ENCODE measurements at places on chromosomes 7 and 10. TPM values are rescaled to one million over a fixed set of nuclear protein-coding genes. Genes with fewer than 3 reads are reported as not detected.

The POLR1F gene
- total RNA-seq = 18.9 TPM

GRCh38 chr7:158766570-158767281 lies 62.1 kb upstream of the NCAPG2 start:
- H3K27ac ChIP-seq = no peak overlapping the region
- no peak for DNase-seq
- H3K27me3 ChIP-seq = no peaks in the 10 kb centered on the region

The RELN gene
- total RNA-seq = 0.98 TPM

GRCh38 chr7:33807779-33808482 lies 97.4 kb upstream of the BMPER start:
- H3K27ac ChIP-seq = peak overlapping the region; percentile 90
- DNase-seq = peak; percentile 88
- no peak overlapping the region for H3K4me3 ChIP-seq
- H3K36me3 ChIP-seq = no peaks in the 10 kb centered on the region

The FRMPD2 gene
- total RNA-seq = 0.39 TPM

- H3K36me3 ChIP-seq = no peaks in the 10 kb centered on the region
- DNase-seq = no peak
- H3K4me3 ChIP-seq = no peak overlapping the region
- H3K27ac ChIP-seq = no peak overlapping the region
- peaks cover 6% of the 10 kb centered on the region for H3K4me1 ChIP-seq
Measured at GRCh38 chr10:71394926-71395562, 1.7 kb upstream of the CDH23 start.

- no peaks in the 10 kb centered on the region for H3K4me1 ChIP-seq
- H3K36me3 ChIP-seq = no peaks in the 10 kb centered on the region
- no peak for DNase-seq
Measured at GRCh38 chr7:137206770-137207169, 136.8 kb downstream of the PTN start.

The NPSR1 gene
- not detected for total RNA-seq

DNA sequence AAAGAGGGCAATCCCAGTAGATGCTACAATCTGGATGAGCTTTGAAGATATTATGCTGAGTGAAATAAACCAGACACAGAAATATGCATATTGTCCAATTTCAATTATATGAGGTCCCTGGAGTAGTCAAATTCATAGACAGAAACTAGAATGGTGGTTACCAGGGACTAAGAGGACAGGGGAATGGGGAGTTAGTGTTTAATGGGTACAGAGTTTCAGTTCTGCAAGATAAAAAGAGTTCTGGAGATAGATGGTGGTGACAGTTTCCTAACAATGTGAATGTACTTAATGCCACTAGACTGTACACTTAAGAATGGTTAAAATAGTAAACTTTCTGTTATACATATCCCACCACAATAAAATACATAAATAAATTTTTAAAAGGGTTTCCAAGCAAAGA lies 236.6 kb downstream of the ELMO1 start:
- no peak overlapping the region for H3K4me3 ChIP-seq
- no peak overlapping the region for H3K27ac ChIP-seq
- no peaks in the 10 kb centered on the region for H3K4me1 ChIP-seq
- no peaks in the 10 kb centered on the region for H3K36me3 ChIP-seq

The GBX1 gene
- total RNA-seq = not detected

DNA sequence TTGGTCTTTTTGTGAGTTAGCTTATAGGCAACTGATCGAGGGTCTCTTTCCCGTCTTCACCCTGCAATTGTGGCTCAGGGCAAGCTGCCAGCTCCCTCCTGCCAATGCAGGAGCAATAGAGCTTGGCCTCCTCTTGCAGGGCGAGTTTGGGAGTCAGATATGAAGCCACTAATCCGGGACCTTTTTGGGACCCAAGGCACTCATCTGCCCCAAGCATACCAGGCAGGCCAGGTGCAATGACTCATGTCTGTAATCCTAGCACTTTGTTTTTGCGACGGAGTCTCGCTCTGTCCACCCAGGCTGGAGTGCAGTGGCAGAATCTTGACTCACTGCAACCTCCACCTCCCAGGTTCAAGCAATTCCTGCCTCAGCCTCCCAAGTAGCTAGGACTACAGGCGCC lies 21.1 kb downstream of the LIMK1 start:
- no peaks in the 10 kb centered on the region for H3K27me3 ChIP-seq
- peaks cover 29% of the 10 kb centered on the region for H3K36me3 ChIP-seq
- H3K27ac ChIP-seq = no peak overlapping the region
- H3K4me1 ChIP-seq = peaks cover 12% of the 10 kb centered on the region
- no peak overlapping the region for H3K4me3 ChIP-seq
- DNase-seq = peak; percentile 50

GRCh38 chr7:30671793-30672465 lies 10.3 kb downstream of the CRHR2 start:
- H3K4me3 ChIP-seq = no peak overlapping the region
- no peaks in the 10 kb centered on the region for H3K36me3 ChIP-seq
- H3K27me3 ChIP-seq = peaks cover 11% of the 10 kb centered on the region
- no peaks in the 10 kb centered on the region for H3K4me1 ChIP-seq
- no peak overlapping the region for H3K27ac ChIP-seq

GRCh38 chr10:61460835-61461234 lies 7.7 kb upstream of the TMEM26 start:
- no peaks in the 10 kb centered on the region for H3K27me3 ChIP-seq
- H3K4me3 ChIP-seq = no peak overlapping the region
- H3K4me1 ChIP-seq = peaks cover 16% of the 10 kb centered on the region
- no peak for DNase-seq

DNA sequence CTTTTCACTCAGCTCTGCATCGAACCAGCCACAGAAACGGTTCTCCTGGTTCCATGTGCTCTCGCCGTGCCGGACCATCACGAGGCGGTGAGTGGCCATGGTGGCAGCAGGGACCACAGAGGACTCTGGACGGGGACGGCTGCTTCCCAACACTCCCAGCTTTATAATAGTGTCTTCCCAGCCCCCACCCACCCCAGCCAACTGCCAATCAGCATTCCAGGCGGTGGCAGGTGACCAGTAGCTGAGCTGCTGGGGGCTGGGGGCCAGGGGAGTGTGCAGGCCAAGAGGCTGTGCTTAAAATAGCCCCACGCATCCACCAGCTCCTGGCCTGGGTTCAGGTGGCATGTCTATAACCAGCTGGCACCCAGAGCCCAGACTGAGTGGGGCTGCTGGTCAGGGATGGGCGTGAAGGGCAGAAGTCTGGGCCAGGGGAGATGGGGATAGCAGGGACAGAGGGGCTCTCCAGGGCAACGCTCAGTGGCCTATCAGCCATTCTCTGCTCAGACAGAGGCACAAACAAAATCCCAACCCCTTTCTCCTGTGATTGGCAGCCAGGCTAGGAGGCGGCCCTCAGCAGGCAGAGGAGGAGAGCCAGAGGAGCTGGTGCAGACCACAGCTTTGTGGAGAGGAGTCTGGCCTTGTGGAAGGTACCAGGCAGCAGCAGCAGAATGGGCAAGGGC lies at the start of gene PGAM2:
Gene PGAM2, minus strand, starts transcription at position 137 of the 680 bp plus-strand sequence. Its CDS starts 38 bp downstream, at position 99.
- H3K4me1 ChIP-seq = peaks cover 3% of the 10 kb centered on the region
- H3K27ac ChIP-seq = no peak within 1 kb of the TSS
- H3K4me3 ChIP-seq = no peak within 1 kb of the TSS
- H3K27me3 ChIP-seq = peaks cover 3% of the 10 kb centered on the region
- DNase-seq = no peak

DNA sequence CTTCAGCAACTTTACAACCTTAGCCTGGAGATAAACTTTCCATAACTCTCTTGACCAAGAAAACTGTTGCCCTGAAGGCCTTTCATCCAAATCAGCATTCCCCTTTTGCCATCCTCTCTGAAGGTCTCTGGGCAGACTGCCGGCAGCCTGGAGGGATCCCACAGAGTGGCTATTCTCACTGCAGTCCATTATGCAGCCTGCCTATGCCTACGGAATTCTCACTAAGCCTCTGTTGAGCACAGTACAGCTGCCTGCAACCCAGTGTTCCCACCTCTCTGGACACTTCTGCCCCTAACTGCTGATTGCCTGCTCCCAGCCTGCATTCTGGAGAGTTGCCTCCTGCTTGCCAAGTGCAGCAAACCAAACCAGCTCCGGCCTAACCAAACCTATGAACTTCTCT lies 548.9 kb upstream of the STEAP1 start:
- no peaks in the 10 kb centered on the region for H3K4me1 ChIP-seq
- no peak overlapping the region for H3K4me3 ChIP-seq
- no peaks in the 10 kb centered on the region for H3K27me3 ChIP-seq
- no peaks in the 10 kb centered on the region for H3K36me3 ChIP-seq
- DNase-seq = no peak

The NEBL gene
- total RNA-seq = 3.7 TPM

DNA sequence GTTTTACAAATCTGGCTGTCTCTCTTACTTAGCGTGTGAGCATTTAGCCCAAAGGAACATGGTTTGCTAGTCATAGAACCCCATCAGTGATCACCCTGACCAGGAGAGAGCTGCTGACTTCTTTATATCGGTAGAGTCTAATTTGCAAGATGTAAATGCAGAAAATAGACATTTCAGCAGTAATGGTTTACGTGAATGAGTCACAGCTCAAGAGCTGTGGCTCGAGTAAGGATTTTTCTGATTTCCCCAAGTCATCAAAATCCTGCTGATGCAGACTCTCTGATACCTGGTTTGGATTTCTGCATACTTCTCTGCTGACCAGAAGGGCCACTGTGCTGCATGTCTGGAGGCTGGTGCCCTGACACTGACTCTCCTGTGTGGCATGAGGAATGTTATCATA lies 25.7 kb downstream of the NUB1 start:
- no peak overlapping the region for H3K27ac ChIP-seq
- DNase-seq = peak; percentile 30
- H3K4me3 ChIP-seq = no peak overlapping the region
- no peaks in the 10 kb centered on the region for H3K27me3 ChIP-seq
- peaks cover 10% of the 10 kb centered on the region for H3K4me1 ChIP-seq

The OR2A12 gene
- not detected for total RNA-seq

The BMPER gene
- 4.4 TPM for total RNA-seq

- H3K27ac ChIP-seq = no peak overlapping the region
- H3K4me3 ChIP-seq = no peak overlapping the region
- no peak for DNase-seq
- no peaks in the 10 kb centered on the region for H3K36me3 ChIP-seq
Measured at GRCh38 chr10:82084904-82085303, 209.9 kb downstream of the NRG3 start.

The PANK1 gene
- 7.9 TPM for total RNA-seq

The PDGFA gene
- 47.1 TPM for total RNA-seq

GRCh38 chr10:102302611-102303010 lies 57.3 kb downstream of the GBF1 start:
- no peak overlapping the region for H3K27ac ChIP-seq
- H3K4me3 ChIP-seq = no peak overlapping the region
- H3K4me1 ChIP-seq = peaks cover 21% of the 10 kb centered on the region
- no peaks in the 10 kb centered on the region for H3K27me3 ChIP-seq

The MGMT gene
- 9.5 TPM for total RNA-seq

GRCh38 chr7:22202141-22202540 lies 154.8 kb downstream of the RAPGEF5 start:
- H3K4me1 ChIP-seq = no peaks in the 10 kb centered on the region
- no peak for DNase-seq
- no peak overlapping the region for H3K4me3 ChIP-seq
- H3K27ac ChIP-seq = no peak overlapping the region
- H3K27me3 ChIP-seq = no peaks in the 10 kb centered on the region

DNA sequence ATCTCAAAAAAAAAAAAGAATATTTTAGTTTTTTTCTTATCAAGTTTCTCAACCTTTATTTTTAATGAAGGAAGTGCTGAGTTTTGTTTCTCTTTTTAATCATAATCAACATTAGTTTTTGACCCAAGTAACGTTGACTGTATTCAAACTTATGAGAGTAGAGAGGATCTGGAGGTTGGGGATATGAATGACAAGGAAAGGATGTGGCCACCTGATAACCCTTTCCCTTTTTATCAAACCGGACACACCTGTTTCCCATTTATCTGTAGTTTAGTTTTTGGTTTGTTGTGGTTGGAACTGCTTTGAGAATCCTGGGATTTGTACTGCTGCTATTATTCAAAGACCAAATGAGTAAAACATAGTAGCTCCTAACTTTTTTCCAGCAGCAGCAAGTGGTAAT lies 38.6 kb downstream of the HACD1 start:
- H3K27me3 ChIP-seq = no peaks in the 10 kb centered on the region
- no peaks in the 10 kb centered on the region for H3K4me1 ChIP-seq
- DNase-seq = no peak
- no peak overlapping the region for H3K27ac ChIP-seq

The TNRC18 gene
- 77.8 TPM for total RNA-seq

The ARF5 gene
- 111 TPM for total RNA-seq

- no peaks in the 10 kb centered on the region for H3K36me3 ChIP-seq
- H3K4me1 ChIP-seq = peaks cover 5% of the 10 kb centered on the region
- peaks cover 4% of the 10 kb centered on the region for H3K27me3 ChIP-seq
- DNase-seq = no peak
- H3K4me3 ChIP-seq = no peak overlapping the region
Measured at GRCh38 chr10:69434169-69434568, 17.1 kb upstream of the TSPAN15 start.

The ANAPC16 gene
- 44.2 TPM for total RNA-seq
